CD4-positive, alpha-beta memory T cell (primary cell): ENCODE measurements at places on chromosomes 11 and 22. TPM values are rescaled to one million over a fixed set of nuclear protein-coding genes. Genes with fewer than 3 reads are reported as not detected.

Gene LUZP2
- not detected for polyA plus RNA-seq

Gene UBQLNL
- polyA plus RNA-seq: not detected

Gene TMEM45B
- 14.0 TPM for polyA plus RNA-seq

Gene GLB1L2
- polyA plus RNA-seq: 0.79 TPM
